ENCODE measurements at places on chromosomes 7 and 10.

GRCh38 chr7:26136831-26137230 lies 15.2 kb upstream of the NFE2L3 start:
- DNase-seq = no peak

DNA sequence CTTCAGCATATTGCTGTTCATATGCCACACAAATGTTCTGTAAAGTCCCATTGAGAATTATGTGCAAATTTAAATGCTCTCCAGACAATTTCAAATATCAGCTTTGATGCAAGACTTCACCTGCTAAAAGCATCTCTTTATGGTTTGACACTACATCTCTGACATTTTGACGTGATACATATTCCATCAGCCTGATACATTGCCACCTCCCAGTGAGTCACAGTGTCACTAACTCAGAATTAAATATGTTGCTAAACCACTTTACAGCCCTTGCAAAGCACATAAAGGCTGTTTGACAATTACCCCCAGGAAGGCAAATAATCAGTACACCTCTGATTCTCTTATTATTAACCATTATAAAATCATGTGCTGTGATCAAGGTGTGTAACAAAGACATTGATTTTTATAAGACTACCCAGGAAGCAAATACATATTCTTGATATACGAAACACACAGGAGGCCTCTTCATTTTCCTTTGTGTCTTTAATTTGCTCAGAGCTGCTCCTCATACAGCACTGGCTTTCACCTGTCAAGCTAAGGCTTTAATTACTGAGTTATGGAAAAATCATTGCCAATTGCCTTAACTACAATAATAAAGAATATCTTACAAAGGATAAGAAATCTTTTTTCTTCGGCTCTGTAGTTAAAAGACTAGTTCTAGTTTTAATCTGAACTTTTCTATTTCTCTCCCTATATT lies 547.5 kb upstream of the C7orf33 start:
- DNase-seq = no peak

DNA sequence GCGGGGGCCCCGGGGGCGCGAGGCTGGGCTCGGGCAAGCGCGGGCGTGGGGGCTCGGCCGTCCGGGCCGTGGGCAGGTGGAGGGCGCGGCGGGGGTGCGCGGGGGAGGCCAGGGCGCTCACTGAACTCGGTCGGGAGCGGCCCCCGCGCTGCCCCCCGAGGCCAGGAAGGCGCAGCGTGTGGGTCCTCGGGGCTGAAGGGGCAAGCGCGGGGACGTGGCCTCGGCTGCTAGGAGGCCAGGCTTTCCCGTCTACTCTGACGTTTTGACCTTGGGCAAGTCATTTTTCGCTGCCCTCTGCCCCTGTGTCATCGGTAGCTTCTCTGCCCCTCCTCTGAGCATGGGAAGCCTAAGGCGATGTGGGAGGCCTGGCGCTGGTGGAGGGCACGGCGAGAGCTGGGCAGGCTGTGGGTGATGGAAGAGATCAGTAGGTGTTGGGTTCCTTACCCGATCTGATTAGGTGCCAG lies 441 bp downstream of the FBH1 start:
- DNase-seq = no peak

DNA sequence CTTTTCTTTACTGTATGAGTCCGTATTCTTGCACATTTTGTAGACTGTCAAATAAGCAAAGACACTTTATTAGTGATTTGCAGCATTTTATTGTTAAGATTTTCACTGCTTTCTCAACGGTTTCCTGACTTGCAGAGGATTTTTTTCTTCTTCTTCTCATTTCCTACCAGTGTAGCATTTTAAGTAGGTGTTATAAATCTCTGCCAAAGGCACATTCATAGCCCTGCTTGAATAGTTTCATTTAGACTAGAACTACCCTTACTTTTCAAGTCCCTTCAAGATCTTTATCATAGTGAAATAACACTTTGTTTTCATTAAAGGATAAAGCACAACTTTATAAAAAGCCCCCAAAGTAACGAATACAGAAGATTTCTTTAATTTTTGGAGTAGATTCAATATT lies 271.4 kb downstream of the TSPAN12 start:
- DNase-seq = peak; percentile 32

DNA sequence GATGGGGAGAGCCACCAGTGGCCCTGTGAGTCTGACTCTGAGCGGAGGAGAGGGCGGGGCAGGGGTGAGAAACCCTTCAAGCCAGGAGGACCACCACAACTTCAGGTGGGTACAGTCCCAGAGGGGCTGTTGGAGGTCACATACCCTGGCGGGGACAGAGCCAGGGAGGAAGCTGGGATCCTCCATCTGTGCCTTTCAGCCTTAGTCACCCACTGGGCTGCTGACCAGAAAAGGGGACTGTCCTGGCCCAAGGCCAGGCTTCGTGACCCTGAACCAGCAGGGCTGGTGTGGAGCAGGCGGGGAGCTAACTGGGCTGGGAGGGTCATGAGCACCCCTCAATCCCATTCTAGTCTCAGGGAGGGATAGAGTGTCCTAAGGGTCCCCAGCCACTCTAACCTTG lies 1.5 kb upstream of the CALHM3 start:
- DNase-seq = no peak

- no peak for DNase-seq
Observed at GRCh38 chr10:97922022-97922758, 72.5 kb downstream of the GOLGA7B start.

GRCh38 chr10:96673318-96674099 lies 46.8 kb downstream of the PIK3AP1 start:
- peak; percentile 36 for DNase-seq

DNA sequence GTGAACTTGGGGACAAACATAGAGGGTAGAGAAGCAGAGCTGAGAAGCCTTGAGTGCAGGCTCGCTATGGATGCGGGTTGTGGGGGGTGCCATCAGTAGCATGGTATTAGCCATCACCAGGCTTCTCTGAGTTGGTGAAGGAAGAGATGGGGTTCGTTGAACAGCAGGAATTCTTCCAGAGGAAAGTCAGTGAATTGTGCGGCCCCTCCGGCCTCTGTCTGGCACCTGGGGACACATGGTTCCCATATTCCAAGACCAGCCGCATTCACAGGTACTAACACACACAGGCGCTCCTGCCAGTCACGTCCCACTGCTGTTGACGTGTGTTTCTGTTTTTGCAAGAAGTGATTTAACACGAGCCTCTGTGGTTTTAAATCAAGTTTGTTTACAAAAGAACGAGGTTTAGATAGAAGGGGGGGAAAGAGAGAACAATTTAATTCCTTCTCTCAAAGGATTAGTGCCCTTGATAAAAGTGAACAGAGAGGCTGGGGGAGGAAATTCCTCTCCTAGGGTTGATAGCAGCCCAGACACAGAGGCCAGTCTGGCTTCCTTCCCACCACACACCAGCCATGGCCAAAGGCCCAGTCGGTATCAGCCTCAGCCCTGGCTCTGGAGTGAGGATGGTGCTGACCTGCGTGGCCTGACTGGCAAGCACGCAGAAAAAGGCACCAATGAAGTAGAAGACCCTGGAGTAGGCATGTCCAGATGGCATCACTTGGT lies 252.6 kb upstream of the IGFBP3 start:
- no peak for DNase-seq

DNA sequence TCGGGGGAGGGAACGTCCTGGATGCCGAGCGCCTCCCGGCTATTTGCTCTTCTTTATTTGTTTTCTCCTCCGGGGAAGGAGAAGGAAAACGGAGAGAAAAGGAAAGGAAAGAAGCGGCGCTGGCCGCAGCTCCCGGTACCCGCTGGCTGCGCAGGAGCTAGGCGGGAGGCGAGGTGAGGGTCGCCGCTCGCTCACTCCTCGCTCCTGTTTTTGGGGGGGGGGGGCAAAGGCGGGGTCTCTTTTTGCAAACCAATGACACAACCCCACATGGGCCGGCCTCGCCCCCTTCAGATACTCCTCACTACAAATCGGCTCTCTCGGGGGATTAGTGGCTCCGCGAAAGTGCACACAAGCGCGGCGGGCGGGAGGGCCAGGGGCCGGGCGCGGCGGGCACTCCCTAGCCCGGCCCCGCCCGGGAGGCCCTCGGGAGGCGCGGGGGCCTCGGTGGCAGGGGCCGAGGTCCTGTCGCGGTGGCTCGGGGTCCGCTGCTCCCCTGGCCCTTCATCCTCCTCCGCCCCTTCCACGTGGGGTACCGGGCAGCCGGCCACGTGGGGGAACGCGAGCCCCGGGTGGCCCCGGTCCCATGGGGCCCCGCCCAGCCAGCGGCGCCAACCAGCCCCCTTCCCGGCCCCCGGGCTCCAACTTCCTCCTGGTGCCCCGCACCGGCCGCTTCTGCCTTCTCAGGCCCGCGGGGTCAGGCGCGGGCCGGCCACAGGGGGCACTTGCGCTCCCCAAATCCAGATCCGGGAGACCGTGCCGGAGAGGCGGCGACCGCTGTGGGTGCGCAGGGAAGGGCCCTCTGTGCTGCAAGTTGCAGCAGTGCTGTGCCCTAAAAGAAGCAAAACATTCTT lies 718 bp upstream of the CTBP2 start:
- peak; percentile 59 for DNase-seq

- no peak for DNase-seq
Observed at GRCh38 chr10:50470798-50471582, 152.8 kb downstream of the SGMS1 start.

DNA sequence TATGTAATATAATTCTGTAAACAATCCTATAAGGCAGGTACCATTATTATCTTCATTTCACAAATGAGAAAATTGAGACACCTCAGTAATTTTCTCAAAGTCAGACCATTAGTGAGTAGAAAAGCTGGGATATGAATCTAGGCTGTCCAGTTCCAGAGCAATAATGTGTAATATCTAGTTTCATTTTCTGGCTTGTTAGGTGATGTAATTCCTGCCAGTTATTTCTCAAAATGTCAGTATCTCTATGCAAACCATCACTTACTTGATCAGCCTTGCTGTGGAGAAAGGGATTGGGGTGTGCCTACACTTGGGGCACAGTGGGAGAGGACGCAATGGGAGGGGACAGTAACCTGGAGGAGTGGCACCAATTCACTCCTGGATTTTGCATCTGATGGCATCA lies 157.5 kb downstream of the LYZL1 start:
- DNase-seq = no peak

DNA sequence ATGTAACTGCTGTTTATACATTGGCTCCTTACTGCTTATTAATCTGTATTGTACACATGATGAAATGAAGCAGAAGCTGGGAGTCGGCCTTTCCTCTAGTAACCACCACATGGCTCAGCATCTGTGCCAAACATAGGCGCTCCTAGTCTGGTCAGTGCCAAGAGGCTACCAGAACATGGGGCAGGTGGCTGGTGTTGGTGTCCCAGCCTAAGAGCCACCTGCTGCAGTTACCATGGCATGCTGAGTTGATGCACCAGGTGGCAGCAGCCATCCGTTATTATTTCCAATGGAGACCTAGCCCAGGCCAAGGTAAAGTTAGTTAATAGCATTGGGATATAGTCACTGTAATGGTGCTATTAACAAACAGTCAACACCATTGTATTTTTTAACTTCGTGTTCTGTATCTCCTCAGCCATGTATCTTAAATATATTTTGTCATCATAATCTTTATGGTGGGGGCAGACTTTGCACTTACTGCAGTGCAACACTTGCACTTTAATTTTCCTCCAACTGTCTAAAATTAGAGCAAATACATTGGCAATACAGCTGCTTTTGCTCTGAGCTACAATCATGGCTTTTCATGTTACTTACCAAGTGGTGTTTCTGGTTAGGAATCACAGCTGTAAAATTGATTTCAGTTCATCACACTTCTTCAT lies 33.1 kb downstream of the HBP1 start:
- DNase-seq = peak; percentile 26

DNA sequence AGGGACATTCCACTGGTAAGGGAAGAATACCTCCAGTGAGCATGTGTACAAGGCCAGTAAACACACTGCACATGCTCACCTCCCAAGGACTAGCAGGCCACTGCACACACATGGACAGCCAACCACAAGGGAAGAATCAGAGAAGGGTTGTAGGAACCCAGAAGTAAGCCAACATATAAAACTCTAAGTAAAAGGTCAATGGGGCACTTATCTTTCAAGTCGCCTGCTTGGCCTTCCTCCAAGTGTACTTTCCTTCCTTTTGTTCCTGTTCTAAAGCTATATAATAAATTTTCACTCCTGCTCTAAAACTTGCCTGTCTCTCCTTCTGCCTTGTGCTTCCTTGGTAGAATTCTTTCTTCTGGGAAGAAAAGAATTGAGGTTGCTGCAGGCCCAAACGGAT lies 33.0 kb downstream of the ORC5 start:
- DNase-seq = no peak

- no peak for DNase-seq
Observed at GRCh38 chr10:117345143-117345542, 30.1 kb downstream of the PDZD8 start.

DNA sequence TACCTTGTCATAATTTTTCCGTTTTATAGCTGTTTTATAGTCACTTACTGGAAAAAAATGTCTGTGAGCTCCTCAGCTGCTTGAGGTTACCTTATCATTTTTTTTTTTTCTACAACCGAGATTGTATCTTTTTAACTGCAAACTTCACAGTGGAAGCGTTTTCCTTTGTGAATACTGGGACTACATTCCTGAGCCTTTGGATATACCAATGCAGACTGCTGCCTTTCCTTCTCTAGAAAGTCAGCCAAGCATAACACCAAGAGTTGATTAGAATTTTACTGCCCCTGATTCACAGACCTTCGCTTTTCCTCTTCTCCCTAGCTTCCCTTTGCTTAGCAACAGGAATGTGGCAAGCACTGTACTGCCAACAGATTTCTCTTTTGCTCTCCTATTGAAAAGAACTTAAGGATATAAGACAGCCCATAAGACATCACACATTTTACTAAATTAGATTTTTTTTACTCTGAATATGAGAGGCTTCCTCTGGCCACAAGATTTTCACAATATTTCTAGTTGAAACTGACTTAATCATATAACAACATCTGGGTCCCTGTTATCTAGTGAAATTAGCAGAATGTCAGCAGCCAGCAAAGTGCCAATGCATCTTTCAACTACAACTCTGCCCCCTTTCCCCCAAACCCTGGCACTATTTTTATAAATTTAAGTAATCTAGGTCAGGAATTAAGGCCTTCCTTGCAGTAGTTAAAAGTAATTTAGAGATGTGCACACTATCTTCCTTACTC lies 170.6 kb downstream of the PRKG1 start:
- DNase-seq = peak; percentile 18

DNA sequence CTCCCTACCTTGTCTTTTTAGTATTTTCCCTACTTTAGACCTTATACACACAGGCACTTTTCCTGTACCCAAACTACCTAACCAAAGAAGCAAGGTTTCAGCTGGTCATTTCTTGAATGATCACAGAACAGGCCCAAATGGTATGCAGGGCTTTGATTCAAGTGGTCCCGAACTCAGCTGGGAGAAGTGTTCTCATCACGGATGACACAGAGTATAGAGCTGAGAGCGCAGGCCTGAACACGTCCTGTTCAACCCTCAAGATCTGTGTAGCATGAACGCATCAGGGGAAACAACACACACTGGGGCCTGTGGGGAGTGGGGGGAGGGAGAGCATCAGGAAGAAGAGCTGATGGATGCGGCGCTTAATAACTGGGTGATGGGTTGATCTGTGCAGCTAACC lies 318.2 kb downstream of the SFMBT2 start:
- DNase-seq = no peak

DNA sequence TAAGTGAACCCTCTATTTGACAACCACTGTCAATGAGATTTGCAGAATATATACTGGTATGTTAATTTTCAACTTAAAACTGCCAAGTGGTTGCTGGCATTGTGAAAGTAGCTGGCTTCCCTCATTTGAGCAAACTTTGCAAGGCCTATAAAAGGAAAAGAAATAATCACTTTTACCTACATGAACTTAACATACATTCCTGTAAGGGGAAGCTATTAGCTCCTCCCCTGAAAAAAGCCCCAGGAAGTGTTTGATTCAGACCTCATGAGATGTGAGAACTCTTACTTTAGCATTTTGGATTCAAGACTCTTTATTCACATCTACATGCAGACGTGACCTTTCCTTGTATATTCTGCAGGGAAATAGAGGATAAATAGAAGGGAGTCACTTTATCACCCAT lies 175.6 kb downstream of the OTUD1 start:
- no peak for DNase-seq
